ENCODE measurements at places on chromosomes 11 and 22.

- DNase-seq: no peak
Observed at GRCh38 chr22:50305923-50306566, 1.4 kb downstream of the PLXNB2 start.

DNA sequence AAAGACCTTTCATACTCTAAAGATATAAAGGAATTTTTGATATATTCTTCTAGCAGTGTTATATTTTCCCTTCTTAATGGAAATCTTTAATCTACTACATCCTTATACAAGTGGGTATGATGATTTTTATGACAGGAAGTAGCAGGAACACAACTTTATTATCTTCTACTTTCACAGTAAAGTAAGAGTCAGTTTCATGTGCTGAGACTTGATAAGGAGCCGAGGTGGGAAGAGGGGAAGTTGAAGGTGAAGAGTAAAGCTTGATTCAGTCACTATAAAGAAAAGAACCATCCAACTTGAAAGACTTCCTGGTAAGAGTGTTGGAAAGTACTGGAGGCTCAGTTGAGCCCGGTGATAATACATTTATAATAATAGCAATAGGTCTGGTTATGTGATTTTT is 82.1 kb upstream of the PTH start:
- no peak for DNase-seq

DNA sequence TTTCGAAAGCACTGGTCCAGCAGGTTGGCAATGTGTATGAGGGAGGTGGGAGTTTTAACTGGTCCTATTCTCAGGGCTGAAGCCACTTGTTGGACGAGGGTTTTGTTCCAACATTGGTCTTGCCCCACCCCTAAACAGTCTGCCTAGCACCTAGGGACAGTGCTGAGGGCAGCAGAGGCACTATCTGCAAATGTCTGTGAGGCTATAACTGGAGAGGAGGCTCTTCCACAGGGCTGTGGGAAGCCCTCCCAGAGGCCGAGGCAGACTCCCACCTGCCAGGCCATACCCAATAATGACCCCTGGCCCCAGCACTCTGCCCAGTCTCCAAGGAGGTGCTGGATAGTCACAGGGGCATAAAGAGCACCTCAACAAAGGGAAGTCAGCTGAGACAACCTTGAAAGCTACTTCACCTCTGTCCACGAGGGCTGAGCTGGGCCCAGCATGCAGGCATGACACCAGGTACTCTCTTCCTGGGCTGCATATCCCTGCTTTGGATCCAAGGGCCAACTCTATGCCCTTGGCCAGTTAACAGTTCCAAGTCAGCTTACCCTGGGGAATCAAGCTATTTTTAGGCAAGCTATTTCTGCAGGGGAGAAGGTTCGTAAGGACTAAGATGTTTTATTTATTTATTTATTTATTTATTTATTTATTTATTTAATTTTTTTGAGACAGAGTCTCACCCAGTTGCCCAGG is 40.2 kb upstream of the SLC25A1 start:
- no peak for DNase-seq

DNA sequence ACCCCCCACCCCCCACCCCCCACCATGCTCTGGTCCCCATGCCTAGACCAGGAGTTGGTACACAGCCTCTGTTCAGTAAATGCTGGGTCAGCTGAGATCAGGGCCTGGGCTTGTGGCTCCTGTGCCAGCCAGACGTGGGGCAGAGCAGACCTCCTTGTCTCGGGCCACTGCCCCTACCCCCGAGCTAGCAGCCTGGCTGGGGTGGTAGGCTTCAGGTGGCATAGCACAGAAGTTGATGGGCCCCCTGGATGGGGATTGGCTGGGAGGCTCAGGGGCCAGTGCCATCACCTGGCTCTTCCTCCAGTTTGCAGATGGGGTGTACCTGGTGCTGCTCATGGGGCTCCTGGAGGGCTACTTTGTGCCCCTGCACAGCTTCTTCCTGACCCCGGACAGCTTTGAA is 139.9 kb downstream of the PARVA start:
- no peak for DNase-seq

DNA sequence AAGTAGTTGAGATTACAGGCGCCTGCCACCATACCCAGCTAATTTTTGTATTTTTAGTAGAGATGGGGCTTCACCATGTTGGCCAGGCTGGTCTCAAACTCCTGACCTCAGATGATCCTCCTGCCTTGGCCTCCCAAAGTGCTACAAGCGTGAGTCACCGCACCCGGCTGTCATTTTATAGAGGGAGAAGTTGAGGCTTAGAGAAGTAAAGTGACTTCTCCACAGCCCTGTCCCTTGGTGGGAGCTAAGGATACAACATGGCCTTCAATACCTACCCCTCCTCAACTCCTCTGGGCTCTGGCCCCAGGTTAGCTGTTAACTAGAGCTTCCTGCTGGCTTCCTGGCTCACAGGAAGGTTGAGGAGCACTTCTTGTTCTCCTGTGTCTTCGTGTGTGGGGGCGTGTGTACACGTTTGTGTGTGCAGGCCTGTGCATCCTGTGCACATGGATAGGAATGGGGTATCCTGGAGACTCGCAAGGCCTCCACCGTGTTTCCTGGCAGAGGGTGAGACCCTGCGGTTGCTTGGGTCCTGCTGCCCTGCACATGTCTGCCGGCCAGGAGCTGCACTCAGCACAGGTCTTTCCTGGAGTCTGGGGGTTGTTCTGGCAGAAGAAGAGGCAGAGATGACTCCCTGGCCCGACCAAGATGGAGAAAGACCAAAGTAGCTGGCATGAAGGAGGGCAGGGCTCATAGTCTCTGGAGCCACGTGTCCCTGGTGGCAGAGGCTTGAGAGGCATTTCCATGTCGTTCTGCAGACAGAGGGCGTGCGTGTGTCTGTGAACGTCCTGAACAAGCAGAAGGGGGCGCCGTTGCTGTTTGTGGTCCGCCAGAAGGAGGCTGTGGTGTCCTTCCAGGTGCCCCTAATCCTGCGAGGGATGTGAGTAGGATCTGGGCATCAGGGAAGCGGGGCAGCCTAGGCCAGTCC is 2.4 kb downstream of the SIDT2 start:
- peak; percentile 67 for DNase-seq

DNA sequence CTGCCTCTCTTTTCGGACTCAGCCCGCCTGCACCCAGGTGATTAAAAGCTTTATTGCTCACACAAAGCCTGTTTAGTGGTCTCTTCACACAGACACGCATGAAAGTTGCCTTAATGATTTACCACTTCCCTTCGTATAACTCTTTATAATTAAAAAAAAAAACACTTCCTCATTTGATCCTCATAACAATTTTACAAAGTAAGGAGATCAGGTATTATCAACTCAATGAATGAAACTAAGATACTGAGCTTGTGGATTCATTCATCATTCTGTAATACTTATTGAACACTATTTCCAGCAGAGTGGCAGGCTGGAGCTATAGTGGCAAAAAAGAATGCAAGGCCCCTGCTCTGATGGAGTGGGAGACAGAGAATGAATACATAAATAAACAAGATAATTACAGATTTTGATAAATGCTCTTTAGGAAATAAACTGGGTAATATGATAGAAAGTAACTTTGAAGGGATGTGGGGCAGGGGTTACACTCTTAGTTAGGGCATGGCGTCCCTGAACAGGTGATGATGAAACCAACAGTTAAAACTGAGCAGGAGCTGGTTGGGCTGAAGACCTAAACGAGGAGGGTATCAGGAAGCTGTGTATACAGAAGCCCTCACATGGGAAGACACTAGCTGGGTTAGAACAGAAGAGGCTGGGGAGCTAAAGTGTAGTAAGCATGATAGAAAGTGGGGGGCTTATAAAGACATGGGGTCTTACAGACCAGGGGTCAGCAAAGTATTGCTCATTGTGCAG is 5.4 kb upstream of the CRTAM start:
- no peak for DNase-seq

GRCh38 chr11:71252770-71253730 is 673 bp upstream of the SHANK2 start:
- DNase-seq: no peak

DNA sequence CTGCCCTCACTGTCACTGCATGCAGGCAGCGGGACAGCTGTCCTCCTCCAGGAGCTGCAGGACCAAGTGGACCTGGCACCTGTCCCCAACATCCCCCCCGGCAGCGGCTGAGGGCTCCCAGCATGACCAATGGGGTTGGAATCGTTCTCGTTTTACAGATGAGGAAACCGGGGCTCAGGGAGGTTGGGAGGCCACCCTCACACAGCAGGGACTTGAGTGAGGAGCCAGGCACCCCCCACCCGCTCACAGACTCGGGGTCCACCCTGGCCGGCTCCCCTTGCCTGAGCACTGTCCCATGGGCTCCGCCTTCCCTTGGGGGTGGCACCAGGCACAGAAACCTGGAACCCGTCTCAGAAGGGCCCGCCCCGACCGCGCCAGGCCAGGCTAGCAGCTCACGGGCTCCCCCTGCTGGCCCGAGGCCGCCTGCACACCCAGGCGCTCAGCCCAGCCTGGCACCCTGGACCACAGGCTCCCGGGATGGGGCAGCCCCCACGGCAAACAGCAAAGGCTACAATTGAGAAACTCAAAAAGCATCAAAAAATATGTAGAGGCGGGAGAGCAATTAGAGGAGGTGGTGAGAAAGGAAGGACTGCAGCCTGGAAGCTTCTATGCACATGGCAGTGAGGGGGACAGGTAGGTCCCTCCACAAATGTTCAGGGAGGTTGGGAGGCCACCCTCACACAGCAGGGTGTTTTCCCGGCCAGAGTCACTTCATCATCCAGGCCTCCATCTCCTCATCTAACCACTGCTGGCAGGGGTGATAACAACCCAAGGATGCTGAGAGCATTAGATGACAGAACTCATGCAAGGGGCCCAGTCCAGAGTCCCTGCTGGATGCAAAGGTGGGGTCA is 12.8 kb downstream of the MACROD1 start:
- DNase-seq: peak; percentile 79

DNA sequence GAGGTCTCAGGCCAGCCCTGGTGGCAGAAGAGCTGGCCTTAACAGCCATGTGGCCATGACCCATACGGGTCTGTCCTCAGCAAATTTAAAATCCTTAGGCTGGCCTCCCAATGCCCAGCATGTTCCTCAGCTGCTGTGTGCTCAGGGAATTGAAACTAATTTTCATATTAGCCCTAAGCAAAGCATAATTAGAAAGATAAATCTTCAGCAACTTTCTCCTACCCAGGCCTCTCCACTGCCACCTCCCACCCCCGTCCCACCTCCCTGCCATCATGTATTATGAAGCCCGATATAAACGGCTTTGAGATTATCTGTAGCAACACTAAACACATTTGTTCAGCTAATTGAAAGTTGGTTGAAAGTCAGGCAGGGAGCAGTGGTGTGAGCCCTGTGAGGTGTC is 178.8 kb upstream of the NTM start:
- no peak for DNase-seq

DNA sequence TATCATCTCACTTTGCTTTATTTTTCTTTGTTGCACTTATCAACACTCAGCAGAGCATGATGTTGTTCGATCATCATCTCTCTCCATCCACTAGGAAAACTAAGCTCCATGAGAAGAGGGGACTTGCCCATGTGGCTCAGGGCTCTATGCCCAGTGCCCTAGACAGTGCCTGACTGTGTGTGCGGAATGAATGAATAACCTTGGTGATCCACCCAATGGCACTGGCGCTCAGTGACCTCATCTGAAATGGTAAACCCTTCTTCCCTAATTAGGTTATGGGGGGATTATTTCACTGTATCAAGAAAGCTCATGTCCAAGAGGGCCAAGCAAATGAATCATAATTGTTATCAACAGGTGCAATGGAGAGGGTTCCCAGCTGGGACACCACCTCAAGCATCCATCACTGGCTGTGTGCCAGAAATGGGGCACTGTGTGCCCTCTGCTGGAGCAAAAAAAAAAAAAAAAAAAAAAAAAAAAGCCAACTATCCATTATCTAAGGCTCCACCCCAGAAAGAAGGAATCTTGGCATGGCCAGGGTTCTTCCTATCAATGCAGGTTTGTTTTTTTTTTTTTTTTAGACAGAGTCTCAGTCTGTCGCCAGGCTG is 172.6 kb downstream of the LARGE1 start:
- no peak for DNase-seq

DNA sequence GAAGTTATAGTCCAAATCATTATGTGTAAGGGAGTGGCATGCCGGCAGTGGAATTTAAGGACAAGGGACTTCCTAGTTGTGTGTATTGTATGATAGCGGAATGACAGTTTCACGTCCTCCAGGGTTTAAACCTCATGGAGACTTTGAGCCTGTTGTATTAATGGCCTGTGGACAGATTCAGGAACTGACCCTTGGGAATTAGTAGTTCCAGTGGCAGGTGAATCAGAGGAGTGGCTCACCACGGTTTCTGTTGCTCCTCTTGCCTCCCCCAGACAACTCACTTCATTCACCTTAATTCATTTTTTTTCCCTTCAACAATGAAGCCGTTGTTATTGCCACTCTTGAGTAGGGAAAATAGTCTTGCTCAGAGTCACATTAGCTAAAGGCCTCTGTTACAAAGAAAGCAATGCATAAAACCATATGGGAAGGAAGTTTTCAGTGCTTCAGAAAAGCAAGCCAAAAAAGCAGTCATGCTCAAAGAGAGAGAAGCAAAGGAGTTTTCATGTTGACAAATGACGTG is 22.6 kb downstream of the AMOTL1 start:
- no peak for DNase-seq

DNA sequence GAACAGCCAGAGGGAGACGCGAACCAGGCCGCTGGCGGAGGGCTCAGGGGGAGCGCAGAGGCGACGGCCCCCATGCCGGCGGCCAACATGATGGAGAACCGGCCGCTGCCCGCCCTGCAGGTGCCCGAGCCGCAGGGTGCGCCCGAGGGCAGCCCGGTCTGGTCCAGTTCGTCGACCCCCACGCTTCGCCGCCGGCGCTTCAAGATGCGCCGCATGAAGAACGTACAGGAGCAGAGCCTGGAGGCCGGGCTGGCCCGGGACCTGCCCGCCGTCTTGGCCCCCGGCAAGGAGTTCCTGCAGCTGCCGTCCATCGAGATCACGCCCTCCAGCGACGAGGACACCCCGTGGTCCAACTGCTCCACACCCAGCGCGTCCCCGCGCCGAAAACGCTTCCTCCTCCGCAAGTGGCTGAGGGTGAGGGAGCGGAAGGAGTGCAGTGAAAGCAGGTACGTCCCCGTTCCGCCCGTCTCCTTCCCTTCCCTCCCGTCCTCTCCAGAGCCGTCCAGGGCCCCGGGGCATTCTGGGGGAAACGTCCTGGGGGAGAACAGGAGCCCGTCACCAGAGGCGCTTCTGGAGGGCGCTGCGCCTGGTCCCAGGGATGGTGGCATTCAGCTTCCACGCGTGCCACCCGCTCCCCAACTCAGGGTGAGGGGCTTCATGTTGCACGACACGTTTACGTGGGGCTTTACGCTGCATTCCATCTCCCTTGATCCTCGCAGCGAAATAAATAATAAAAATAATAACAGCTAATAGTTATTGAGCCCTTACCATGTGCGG is 840 bp downstream of the GRAMD1B start:
- DNase-seq: peak; percentile 50

DNA sequence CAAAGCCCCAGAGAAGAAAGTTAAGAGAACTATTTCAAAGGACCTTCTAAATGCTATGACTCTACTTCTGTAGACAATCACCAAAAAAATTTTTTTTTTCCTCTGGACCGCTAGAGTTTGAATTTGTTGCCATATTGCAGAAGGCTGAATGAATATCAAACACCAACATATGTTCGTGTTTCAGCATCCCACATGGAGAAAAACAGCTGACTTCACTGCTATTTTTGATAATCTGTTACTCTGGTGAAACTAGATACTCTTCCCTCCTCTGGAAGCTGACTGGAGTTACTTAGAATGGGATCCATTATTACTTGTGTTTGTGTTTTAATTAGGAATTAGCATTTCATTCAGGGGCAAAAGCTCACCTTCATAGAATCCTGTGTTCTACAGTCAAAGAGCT is 447.0 kb downstream of the AASDHPPT start:
- DNase-seq: no peak
